Activated naive CD4-positive, alpha-beta T cell treated with anti-CD3 and anti-CD28 coated beads, Interleukin-2, amount 50 U/mL, for 72 hours (primary cell): ENCODE measurements at places on chromosomes 12 and 14. TPM values are rescaled to one million over a fixed set of nuclear protein-coding genes. Genes with fewer than 3 reads are reported as not detected.

Gene KRT4
- not detected for total RNA-seq

Gene CLEC1B
- not detected for total RNA-seq

Gene STYK1
- total RNA-seq: not detected

Gene C14orf180
- not detected for total RNA-seq

Gene RASSF9
- total RNA-seq: not detected

Gene MGST1
- not detected for total RNA-seq

Gene SLC25A29
- 8.5 TPM for total RNA-seq

Gene DCN
- not detected for total RNA-seq

Gene LPCAT3
- total RNA-seq: 31.9 TPM

Gene PLEKHD1
- total RNA-seq: 0.12 TPM

Gene CSRNP2
- 15.0 TPM for total RNA-seq

Gene IL31
- not detected for total RNA-seq

Gene FAIM2
- 0.78 TPM for total RNA-seq

Gene HCAR2
- 0.39 TPM for total RNA-seq

Gene PLEKHG7
- not detected for total RNA-seq

Gene PTPN21
- not detected for total RNA-seq

Gene EPYC
- not detected for total RNA-seq

Gene MSI1
- total RNA-seq: not detected

Gene LGR5
- total RNA-seq: not detected

Gene INHBC
- not detected for total RNA-seq
